ENCODE measurements at places on chromosomes 2 and 18.

DNA sequence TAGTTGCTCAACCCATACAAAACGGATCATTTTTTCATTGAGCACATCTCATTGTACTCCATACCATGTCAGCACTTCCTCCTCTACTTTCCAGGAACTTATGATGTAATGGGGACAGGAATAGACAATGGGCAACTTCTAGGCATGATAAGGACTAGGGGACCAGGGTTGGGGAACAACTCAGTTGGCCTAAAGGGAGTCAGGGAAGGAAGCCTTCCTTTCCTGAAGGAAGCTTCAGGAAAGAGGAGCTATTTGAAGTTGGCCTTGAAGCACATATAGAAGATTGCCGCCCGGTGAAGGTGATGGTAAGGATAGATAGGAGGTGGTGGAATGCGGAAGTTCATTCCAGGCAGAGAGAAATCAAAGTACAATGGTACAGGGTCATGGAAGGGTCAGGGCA, 283.9 kb downstream of the SLC8A1 start:
- no peak for DNase-seq

DNA sequence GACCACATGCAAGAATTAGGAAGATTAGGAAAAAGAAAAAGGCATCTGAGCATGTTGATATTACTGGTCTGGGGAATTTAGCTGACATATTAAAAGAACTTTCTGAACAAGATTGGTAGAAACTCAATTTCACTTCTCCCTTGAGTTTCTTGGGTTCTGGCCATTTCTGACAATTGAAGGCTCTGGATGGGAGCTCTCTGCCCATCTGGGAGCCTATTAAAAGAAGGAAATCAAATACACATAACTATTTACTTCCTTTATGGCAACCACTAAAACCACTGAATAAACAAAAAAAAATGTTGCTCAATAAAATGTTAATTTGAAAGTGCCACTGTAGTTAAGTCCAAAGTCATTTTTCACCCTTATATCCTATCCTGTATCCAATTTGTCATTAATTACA, 216.8 kb upstream of the HNMT start:
- no peak for DNase-seq

DNA sequence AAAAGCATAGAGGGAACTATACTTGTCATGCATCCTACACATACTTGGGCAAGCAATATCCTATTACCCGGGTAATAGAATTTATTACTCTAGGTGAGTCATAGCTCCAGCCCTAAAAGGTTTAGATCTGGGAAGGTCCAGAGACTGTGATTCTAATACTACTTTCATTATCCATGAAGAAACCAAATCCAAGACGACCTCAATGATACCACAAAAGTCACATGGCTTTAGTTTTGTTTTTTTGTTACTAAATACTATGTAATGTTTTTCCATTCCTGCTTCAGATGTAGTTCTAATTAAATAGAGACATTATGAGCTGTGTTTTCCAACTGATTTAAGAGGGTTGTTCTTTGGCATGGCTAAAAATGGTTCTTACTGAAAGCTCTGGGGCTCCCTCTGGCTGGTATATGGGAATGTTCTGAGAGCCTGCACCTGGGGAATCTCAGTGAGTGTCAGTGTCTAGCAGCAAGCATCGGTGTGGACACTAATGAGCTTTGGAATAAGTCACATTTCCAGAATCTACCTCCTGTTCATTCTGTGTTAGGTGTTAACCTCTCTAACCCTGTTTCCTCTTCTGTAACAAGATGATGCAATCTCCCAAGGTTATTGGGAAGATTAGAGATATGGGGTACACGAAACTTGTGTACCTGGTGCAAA, 20.5 kb upstream of the IL1RL2 start:
- peak; percentile 86 for DNase-seq

GRCh38 chr2:131093696-131094462, 619 bp upstream of the FAM168B start:
- no peak for DNase-seq

DNA sequence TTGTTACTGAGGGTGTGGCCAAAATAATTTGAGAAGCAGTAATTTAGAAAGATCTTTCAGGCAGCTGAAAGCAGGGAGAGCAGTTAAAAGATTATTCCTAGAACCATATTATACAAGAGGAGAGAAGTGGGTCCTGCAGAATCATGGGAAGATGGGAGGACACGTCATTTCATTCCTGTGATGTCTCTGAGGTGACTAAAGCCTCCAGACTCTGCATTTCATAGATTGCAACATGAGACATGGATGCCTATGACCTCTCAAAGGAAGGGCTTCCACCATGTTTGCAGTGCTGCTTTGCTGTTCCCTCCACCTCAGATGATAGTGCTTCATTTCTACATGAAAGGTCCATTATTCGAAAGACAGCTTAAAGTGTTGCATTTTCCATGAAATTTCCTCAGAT, 788.4 kb downstream of the TSN start:
- DNase-seq, result no peak

- DNase-seq, result no peak
These were observed 40.6 kb upstream of the TWSG1 start for GRCh38 chr18:9293948-9294347.

GRCh38 chr2:203809084-203809521, 58.5 kb upstream of the CTLA4 start:
- DNase-seq, result peak; percentile 79

DNA sequence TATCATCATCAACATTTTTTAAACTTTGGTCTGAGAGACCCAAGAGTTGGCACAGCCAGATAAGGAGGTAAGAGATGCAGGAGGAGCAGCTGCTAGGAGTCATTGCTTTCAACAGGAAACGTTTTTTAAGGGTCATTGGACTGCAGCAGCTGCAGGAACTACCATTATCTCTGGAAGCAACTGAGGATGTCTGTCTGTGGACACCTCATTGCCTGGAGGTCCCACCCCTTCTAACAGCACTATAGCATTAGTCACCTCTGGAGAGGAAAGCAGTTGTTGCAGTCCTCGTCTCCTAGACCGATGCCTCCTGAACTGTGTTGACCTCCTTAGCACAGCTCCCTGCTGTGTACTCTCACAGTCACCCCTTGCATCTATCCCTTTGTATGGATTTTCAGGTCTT, 21.5 kb upstream of the FSHR start:
- DNase-seq, result no peak

GRCh38 chr2:31932589-31932988, 78.2 kb downstream of the MEMO1 start:
- DNase-seq, result no peak

- DNase-seq, result no peak
These were observed 197.5 kb upstream of the COPS8 start for GRCh38 chr2:236887953-236888793.

DNA sequence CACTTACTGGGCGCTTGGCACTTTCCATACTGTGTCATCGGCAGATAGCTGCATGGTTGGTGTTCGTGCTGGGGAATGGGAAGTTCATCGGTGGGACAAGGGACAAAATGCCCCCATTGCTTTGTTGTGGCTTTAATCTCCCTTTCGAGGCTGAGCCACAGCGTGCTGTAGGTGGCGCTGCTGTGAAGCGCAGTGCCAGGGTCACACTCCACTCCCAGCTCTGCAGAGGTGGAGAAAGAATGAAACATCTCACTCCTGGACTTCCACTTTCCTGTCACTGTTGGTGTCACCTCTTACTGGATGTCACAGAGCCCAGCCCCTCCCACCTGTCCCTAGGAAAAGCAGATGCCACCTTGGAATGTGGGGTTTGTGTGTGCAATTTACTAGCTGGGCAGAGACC, 8.7 kb downstream of the TYMS start:
- no peak for DNase-seq

DNA sequence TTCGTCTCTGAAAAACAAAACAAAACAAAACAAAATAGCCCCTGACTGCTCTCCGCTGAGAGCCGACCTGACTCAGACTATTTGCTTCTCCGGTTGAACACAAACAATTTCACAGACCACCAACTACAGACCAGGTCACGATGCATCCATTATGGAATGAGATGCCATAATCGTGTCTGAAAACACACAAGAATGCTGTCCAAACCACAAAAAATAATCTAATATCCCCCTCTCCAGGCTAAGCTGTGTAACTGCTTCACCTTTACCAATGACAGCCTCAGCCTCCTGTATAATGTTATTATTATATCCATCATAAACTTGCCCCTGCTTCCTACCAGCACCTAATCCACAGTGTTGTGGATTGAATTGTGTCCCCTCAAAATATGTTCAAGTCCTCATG, 114.7 kb downstream of the DNAH6 start:
- peak; percentile 48 for DNase-seq

DNA sequence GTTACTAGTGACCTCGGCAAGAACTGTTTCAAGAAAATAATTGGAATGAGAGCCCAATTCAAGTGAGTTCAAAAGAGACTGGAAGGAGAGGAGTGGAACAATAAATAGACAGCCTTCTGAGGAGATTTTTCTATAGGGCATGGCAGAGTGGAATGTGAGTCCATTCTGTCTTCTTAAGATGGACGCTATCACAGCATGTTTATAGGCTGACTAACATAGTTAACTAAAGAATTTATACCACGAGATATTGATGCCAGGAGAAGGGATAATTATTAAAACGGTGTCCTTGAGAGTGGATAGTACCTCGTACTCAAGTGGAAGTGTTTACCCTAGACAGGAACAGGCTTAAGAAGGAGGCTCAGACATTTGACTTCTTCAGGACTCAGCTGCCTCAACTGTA, 143.5 kb upstream of the RBBP8 start:
- DNase-seq, result peak; percentile 2

DNA sequence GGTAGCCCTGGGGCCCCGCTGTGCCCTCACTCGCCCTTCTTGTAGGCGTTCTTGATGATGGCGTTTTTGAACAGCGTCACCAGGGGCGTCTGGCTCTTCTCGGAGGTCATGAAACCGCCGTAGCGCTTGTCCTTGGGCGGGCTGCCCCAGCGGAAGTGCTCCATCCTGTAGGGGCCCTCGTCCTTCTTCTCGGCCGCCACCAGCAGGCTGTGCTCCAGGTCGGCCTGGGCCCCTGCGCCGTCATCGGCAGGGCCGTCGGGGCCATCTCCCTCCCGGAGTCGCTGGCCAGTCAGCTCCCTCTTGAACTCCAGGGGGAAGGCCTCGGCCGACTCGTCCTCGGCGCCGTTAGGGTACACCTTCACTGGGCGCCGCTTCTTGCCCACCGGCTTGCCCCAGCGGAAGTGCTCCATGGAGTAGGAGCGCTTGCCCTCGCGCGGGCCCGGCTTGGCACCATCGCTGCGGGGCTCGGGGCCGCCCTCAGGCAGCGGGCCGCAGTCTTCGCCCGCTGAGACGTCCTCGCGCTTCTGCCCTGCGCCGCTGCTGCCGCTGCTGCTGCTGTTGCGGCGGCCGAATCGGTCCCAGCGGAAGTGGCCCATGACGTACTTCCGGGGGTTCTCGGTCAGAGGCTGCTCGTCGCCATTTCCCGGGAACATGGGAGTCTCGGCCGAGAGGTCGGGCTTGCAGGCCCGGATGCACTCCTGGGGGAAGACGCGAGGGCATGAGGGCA, 7.2 kb downstream of the POMC start:
- no peak for DNase-seq

DNA sequence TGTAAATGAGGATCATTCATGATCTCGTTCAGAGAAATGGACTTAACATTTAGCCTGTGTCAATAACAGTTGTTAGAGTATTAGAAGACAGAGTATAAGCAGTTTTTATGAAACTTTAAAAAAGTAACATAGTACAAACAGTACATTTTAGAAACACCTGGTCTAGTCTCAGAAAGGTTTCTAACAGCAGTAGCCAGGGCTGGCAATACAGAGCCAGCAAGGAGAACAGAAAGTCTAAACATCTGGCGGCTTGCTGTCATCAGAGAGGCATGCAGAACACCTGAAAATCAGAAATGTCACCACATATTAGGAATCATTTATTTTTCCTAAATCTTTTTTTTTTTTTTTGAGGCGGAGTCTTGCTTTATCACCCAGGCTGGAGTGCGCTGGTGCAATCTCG, 50.1 kb downstream of the RPL31 start:
- DNase-seq, result no peak

DNA sequence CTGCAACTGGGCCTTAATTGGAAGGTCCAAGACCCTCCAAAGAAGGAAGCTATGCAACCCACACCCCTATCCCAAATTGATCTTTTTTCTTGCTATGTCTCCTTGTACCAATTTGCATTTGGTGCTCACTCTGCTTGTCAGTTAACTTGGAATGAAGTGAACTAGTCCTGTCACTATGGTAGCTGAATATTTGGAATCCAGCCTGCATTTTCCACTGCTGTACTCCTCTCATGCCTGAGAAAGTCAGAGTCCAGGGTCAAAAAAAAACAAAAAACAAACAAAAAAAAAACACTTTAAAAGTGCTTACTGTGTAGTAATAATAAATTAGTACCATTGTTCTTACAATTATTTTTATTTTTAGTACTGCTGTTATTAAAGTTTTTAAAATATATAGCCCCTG, 462.8 kb upstream of the SLC8A1 start:
- no peak for DNase-seq

DNA sequence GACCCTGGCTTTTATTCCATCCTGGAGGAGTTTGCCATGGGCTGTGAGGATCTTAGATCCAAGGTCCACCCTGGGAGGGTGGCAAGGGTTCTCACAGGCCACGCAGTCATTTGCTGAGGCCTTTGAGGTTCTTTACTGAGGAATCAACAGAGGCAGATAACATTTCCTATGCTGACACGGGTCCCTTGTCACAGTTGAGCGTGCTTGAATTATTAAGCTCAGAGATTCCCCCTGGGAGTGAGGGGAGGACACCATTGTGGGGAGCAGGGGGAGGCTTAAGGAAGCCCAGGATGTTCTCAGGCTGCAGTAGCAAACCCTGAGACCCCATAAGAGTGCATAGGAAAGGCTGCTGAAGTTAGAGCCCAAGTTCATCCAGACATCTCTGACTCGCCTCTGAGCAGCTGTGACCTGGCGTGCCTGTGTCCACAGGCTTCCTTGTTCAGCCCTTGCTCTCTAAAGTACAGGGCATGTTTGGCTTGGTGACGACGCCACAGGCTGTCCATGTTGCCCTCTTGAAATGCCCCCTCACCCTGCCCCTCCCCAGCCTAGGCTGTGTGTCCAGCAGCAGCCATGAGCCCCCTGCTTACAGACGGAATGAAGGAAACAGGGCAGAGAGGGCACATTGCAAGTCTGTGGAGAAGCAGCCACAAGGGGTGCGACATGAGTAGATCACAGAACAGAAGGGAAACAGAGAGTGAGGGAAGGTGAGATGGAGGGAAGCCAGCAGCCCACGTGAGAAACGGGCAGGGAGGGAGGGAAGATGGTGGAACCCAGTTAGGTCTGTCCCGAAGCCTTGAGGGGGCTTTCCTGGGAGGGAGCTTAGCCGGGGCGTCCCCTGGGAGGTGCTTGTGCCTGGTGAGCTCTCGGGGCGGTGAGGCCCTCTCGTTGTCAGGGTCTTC, 34.0 kb downstream of the NAPG start:
- DNase-seq, result no peak
